ENCODE measurements at places on chromosomes 11 and 22.

DNA sequence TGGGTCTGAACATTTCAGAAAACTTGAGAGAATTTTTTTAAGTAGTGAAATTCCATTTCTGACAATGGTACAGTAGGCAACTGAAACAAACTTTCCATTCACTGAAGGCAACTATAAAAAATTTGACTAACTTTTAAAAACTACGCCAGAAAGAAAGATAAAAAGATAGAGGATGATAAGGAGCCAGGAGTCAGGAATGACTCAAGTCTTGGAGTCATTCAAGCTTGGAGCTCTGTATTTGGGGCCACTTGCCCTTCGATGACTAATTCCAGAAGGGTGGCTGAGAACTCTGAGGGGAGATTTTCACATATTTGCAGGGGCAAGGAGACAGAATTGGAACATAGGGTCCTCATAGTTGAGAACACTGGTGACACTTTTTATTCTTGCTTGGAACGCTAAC lies 1083.2 kb upstream of the CNTN5 start:
- no peak for DNase-seq

DNA sequence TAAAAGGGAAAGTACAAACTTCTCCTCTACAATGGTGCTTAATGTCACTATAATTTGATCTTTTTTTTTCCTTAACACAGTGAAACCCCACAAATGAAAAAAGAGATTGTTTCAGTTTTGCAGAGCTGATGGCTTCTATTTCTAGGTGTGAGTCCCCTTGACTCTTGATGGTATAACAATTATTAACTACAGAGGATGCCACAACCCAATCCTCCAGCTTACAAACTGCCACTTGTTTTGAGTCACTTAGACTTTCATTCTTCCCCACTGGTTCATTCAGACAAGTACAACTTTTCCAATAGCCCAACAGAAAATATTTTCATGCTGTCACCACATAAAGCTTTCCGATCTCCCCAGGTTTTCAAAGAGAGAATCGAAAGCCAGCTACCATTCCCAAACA lies 812.2 kb downstream of the LRRC4C start:
- no peak for DNase-seq

DNA sequence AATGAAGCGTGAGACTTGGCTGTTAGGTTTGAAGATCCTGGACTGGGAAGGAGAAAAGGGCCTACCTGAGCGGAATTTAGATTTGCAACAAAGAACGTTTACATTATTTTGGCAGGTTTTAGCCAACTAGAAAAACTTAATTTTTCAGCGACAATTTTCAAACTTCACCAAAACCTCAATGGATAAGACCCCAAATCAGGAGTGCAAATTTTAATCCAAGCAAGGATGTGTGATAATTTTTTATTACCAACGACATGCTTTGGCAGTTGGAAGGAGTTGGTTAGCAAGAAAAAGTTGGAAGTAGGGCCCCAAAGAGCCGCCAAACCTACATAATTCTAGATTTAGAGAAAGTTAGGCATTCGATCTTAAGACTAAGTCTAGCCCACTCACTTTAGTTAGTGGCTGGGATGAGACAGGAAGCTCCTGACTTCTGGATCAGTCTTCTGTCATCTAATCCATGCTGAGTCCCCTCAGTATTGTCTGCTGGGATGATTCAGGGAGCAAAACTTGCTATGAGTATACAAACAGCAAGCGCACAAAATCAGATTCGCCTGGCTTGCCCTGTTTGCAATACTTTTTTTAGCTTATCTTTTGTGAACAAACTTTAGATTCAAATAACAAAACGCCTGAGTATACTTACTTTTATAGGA lies 787 bp upstream of the RDX start:
- DNase-seq, result no peak

- peak; percentile 23 for DNase-seq
Observed at GRCh38 chr11:20353829-20354434, 9.6 kb upstream of the HTATIP2 start.

GRCh38 chr11:66593650-66594049 lies 665 bp downstream of the CCS start:
- DNase-seq, result no peak

- no peak for DNase-seq
Observed at GRCh38 chr11:20158597-20159257, 1.5 kb downstream of the DBX1 start.

GRCh38 chr11:105149477-105149876 lies 9.9 kb upstream of the CARD18 start:
- DNase-seq, result no peak

DNA sequence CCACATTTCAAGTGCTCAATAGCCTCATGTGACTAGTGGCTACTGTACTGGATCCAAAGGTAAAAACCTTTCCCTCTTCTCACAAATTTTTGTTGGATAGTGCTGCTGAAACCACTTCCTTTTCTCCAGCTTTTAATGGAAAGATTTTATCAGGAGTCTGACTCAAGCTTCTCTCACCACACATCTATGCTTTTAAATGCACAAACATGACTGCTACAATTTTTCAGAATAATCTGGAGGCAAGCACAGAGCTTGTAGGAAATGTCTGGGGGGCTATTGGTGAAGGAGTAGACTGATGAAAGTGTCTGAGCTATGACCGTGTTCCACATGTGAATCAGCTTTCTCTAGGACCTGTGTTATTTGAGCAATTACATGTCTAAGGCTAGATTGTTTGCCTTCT lies 101.1 kb upstream of the FAT3 start:
- no peak for DNase-seq

- no peak for DNase-seq
Observed at GRCh38 chr11:34185926-34186841, 80.8 kb downstream of the NAT10 start.

- no peak for DNase-seq
Observed at GRCh38 chr22:36753120-36753802, 22.7 kb downstream of the IFT27 start.

GRCh38 chr11:120471131-120471530 lies 40.4 kb upstream of the GRIK4 start:
- no peak for DNase-seq

Measured in Jurkat, Clone E6-1 (cell line).